ENCODE measurements at places on chromosomes 2 and 18.
A peak's percentile ranks its signal among the peaks of the same experiment; 100 is the strongest.

DNA sequence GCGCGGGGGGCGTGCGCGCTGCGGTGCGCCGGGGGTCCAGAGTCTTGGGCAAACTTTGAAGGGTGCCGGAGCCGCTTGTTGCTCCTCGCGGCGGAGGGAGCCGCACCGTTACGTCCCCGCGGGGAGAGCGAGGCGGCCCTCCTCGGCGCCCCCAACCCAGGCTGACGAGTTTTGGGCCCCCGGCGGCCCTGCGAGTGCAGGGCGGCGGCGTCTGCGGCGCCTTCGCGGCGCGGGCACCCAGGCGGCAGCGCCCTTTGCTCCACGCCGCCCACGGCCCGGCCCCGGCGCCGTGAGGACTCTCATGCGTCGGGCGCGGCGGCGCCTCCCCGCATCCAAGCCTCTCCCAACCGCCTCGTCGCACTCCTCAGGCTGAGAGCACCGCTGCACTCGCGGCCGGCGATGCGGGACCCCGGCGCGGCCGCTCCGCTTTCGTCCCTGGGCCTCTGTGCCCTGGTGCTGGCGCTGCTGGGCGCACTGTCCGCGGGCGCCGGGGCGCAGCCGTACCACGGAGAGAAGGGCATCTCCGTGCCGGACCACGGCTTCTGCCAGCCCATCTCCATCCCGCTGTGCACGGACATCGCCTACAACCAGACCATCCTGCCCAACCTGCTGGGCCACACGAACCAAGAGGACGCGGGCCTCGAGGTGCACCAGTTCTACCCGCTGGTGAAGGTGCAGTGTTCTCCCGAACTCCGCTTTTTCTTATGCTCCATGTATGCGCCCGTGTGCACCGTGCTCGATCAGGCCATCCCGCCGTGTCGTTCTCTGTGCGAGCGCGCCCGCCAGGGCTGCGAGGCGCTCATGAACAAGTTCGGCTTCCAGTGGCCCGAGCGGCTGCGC lies 814 bp downstream of the FZD7 start:
- peak; percentile 21 for DNase-seq

- DNase-seq: peak; percentile 92
These were observed at the start of gene RMP24 for GRCh38 chr18:35972197-35973000. RMP24 (plus strand) TSS chr18:35972679.

DNA sequence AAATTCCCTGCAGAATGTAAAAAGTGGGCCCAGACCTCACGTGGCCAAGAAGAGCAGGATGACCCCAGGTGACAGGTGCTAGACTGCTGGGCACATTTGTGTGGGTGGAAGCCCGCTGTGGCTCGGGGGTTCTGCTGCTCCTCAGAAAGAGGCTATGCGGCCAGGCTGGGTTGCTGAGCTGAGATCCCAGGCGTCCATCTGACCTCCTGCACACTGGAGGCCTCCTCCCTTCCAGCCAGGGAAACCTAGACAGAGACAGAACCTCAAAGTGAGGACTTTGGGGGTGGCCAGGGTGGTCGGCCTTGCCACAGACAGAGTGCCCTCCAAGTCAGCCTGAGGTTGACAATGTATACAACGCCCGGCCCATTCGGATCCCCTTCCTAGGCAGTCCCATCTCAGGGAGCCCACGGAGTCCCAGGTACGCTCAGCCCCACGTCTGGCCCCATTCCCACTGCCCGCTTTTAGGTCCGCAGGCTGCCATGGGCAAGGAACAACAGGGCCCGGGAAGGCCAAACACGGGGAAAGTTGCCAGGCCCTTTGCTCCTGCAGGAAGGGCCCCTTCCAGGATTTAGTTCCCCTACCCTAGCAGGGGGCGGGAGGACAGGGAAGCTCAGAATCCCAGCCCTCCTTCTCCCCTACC lies 75.6 kb downstream of the KIAA2012 start:
- DNase-seq: no peak

- no peak for DNase-seq
These were observed 38.0 kb downstream of the ADNP2 start for GRCh38 chr18:80147037-80147417.

GRCh38 chr2:238107525-238108422 lies 7.6 kb downstream of the ESPNL start:
- DNase-seq: no peak
